ENCODE measurements at places on chromosomes 1 and 21.

GRCh38 chr1:91948097-91948496 is 1.1 kb upstream of the BRDT start:
- DNase-seq = no peak

GRCh38 chr1:189805735-189806134 is 671.9 kb downstream of the BRINP3 start:
- no peak for DNase-seq

DNA sequence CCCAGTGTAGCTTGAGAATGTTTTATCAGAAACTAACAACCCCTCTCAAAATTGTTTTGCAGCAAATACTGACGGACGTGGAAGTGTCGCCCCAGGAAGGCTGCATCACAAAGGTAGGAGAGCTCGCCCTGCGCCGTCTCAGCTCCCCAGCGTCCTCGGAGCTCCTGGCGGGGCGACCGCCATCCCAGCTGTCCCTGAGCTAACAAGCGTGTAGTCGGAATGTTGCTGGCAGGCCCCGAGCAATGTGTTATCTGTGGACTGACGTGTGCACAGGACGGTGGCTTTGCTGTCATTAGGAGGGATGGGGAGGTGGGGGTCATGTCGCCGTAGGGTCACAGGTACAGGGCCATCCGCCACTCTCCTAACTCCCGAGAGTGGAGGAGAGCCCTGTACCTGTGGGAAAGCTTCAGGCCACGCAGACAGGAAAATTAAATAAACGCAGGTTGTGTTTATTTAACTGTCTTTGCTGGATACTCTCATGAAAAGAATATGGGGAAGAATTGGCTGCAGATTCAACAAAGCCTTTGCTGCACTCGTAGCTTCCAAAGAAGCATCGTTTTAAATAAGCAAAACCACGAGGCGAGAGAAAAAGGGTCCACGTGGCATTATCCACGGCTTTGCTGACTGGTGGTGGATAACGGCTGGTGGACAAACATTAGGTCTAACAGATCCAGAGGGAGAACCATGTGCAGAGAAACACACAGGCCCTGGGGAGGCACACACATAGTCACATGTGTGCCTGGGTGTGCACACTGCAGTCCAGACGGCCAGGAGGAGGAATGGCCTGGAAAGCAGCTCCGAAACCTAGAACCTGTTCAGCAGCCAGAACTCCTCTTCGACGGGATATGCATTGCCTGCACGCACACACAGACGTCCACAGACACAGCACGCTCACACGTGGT is 175.3 kb downstream of the PRDM16 start:
- no peak for DNase-seq

GRCh38 chr21:33901412-33902288 is 14.0 kb downstream of the ATP5PO start:
- DNase-seq = no peak

DNA sequence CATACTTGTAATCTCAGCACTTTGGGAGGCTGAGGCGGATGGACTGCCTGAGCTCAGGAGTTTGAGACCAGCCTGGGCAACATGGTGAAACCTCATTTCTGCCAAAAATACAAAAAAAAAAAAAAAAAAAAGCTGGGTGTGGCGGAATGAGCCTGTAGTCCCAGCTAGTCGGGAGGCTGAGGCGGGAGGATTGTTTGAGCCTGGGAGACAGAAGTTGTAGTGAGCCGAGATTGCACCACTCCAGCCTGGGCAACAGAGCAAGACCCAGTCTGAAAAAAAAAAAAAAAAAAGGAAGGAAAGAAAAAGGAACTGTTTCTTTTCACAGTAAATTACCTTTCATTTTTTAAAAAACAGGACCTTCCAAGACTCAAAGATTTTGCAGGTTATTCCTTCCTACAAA is 29.5 kb downstream of the LIN9 start:
- DNase-seq = no peak

Data from GM19239 (cell line).